Sigmoid colon (tissue), 7 donors: ENCODE measurements at places on chromosomes 4 and X. TPM values are rescaled to one million over a fixed set of nuclear protein-coding genes. Genes with fewer than 3 reads are reported as not detected.

- H3K27me3 ChIP-seq, result no peaks in the 10 kb centered on the region
- no peak for DNase-seq
- H3K4me1 ChIP-seq, result no peaks in the 10 kb centered on the region
- H3K27ac ChIP-seq, result no peak overlapping the region
These were observed 120.1 kb upstream of the MED14 start for GRCh38 chrX:40855411-40855810.

DNA sequence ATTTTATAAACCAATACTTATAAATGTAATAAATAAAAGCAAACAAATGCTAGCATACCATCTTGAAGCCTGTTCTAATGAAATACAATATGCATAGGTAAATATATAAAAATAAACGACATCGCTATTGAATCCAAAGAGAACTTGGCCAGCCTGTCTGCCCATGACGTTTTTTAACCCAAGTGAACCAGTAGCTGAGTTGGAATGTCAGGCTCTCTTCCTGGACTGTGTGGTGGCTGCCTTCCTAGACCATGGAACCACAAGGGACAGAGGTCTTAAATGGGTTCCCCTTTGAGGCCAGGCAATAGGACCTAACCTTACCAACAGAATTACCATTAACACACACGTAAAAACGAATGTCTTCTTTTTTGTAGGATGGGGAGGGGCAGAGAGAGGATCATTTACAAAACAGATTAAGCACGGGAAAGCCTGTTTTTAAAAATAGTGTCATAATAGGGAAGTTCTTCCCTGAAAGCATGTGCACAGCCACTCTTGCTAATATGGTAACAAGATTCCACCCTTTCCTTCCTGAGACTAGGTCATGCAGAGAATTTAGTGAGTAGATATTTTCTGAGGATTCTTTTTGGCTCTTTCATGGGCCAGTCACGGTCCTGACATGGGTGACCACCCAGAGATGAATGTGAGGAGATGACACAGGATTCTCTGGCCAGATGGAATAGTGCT is 69.4 kb upstream of the ACSL1 start:
- H3K27ac ChIP-seq, result no peak overlapping the region
- no peaks in the 10 kb centered on the region for H3K36me3 ChIP-seq
- H3K4me1 ChIP-seq, result no peaks in the 10 kb centered on the region
- no peaks in the 10 kb centered on the region for H3K27me3 ChIP-seq

- no peak for DNase-seq
- H3K4me1 ChIP-seq, result peaks cover 39% of the 10 kb centered on the region
- H3K27me3 ChIP-seq, result no peaks in the 10 kb centered on the region
- H3K4me3 ChIP-seq, result no peak overlapping the region
- no peaks in the 10 kb centered on the region for H3K36me3 ChIP-seq
These were observed 28.9 kb downstream of the SNX25 start for GRCh38 chr4:185238215-185238681.

GRCh38 chr4:22356987-22357596 is 158.8 kb downstream of the ADGRA3 start:
- no peak overlapping the region for H3K4me3 ChIP-seq
- DNase-seq, result no peak
- no peak overlapping the region for H3K27ac ChIP-seq
- no peaks in the 10 kb centered on the region for H3K36me3 ChIP-seq

- H3K27me3 ChIP-seq, result no peaks in the 10 kb centered on the region
- H3K36me3 ChIP-seq, result no peaks in the 10 kb centered on the region
- no peak overlapping the region for H3K27ac ChIP-seq
- H3K4me1 ChIP-seq, result no peaks in the 10 kb centered on the region
- DNase-seq, result no peak
These were observed 89.3 kb upstream of the CYLC1 start for GRCh38 chrX:83771664-83772063.

DNA sequence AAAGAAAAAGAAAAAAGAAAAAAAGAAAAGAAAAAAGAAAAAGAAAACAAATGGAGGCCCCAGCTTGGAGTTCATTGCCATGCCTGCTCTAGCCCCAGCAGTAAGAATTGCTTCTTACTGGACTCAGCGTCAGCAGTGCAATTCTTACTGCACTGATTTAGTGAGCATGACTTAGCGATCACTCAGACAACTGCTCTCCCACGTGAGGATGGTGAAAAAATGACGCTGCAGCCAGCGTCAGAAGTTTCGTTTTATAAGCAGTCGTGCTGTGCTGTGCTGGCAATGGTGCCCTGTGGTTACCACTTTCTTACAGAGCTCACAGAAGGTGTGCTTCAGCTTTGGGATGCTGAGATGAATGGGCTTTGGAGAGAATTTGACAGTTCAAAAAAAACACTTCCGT is 68.3 kb upstream of the DDX3X start:
- H3K27me3 ChIP-seq, result no peaks in the 10 kb centered on the region
- no peak overlapping the region for H3K4me3 ChIP-seq
- H3K4me1 ChIP-seq, result no peaks in the 10 kb centered on the region

DNA sequence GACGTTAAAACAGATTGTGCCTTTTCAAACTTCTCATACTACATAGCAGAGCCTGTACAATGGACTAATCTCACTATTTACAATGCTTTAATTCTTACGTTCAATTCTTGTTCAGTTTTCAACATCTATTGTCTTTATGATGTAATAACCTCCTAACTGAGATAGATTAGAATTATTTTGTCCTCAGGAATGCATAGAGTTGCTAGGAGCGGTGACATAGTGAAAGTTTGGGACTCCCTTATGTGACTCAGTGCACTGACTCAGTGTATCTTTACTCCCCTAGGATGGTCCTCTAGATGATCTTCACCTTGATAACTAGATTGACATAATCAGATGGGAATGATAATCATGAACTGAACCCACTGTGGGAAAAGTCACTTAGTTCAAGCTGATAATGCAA is 151.5 kb downstream of the VEGFC start:
- H3K4me1 ChIP-seq, result no peaks in the 10 kb centered on the region
- H3K27me3 ChIP-seq, result no peaks in the 10 kb centered on the region
- DNase-seq, result no peak
- no peaks in the 10 kb centered on the region for H3K36me3 ChIP-seq
- no peak overlapping the region for H3K4me3 ChIP-seq
- no peak overlapping the region for H3K27ac ChIP-seq

GRCh38 chr4:188117631-188118324 is 8.4 kb upstream of the TRIML2 start:
- no peaks in the 10 kb centered on the region for H3K36me3 ChIP-seq
- no peak overlapping the region for H3K4me3 ChIP-seq

GRCh38 chr4:28890949-28891775 is 1829.0 kb upstream of the PCDH7 start:
- no peak overlapping the region for H3K4me3 ChIP-seq
- H3K36me3 ChIP-seq, result no peaks in the 10 kb centered on the region
- no peaks in the 10 kb centered on the region for H3K27me3 ChIP-seq
- no peak overlapping the region for H3K27ac ChIP-seq
- no peak for DNase-seq
- no peaks in the 10 kb centered on the region for H3K4me1 ChIP-seq

DNA sequence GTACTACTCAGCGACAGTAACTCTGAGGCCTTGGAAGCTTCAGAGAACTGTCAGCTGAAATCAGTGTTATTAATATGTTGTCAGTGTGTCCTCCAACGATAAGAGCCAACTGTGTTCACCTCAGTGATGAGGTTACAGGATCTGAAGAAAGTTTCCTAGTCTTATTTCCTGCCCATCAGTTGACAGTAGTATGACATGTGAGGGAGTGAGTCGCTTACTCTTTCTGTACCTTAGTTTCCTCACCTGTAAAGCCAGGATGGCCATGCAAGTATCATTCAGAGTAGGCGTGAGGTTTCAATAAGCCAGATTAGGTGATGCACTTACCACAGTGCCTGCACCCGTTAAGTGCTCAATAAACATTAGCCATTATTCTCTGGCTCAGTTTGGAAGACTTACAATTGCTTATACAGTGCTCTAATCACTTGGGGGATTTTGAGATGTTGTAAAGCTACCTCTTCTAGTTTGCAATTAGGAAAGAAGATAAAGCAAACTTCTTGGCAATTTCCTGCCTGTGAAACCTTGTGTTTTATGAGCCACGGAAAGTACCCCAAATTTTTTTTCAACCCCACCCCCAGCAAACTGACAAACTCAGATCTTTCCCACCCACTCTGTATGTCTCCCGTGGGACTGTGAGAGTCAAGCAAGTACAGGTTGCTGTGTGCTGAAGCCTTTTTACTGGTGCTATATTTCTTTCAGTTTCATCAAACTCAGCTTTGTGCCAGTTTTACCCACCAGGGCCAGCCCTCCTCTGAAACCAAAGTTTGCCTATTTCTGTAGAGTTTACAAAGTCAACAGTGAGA is 62.2 kb downstream of the ANXA3 start:
- H3K27ac ChIP-seq, result no peak overlapping the region
- no peak overlapping the region for H3K4me3 ChIP-seq
- no peaks in the 10 kb centered on the region for H3K27me3 ChIP-seq

- H3K4me3 ChIP-seq, result no peak overlapping the region
- peaks cover 12% of the 10 kb centered on the region for H3K4me1 ChIP-seq
- H3K27ac ChIP-seq, result no peak overlapping the region
- no peaks in the 10 kb centered on the region for H3K36me3 ChIP-seq
These were observed 9.9 kb upstream of the GABRE start for GRCh38 chrX:151984328-151984727.

DNA sequence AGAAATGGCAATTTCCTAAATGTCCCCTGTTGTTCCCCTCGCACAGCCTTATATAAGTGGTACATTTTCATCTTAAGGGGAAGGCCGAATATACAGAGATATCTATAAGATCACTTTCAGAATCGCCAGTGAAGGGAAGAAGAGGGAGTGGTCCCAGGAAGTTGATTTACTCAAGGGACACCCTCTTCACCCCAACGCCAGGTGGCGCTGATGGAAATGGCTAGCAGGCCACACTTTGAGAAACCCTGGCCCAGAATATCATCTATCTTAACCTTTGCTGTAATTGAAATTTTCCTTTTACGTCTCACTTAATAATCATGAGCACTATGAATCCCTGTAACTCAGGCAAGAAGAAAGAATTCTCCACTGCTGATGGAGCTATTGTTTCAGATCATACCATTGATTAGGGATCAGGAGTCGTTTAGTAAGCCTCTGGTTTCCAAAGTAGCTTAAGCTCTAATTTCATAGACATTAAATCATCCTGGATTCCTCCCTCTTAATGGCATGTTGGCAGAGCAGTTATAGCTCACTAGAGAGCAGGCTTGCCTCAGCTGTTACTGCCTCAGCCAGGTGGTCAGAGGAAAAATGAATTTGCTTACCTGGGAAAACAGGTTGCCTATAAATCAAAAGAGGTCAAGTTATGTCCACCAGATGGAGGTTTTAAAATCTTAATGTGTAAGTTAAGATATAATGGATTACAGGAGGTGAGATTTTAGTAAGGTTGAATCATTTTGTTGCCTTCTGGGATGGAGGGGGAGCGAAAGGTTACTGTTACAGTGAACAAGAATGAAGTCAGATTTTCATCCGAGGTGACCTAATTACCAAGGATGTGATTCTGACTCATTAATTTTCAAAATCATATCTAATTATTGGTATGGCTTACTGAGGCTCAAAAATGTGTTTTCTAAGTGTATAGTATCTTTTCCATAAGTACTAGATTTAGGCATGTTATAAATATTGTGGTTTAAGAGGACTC is 941.2 kb upstream of the TENM3 start:
- no peak overlapping the region for H3K4me3 ChIP-seq
- H3K36me3 ChIP-seq, result no peaks in the 10 kb centered on the region
- H3K27ac ChIP-seq, result no peak overlapping the region
- no peak for DNase-seq
- no peaks in the 10 kb centered on the region for H3K27me3 ChIP-seq

DNA sequence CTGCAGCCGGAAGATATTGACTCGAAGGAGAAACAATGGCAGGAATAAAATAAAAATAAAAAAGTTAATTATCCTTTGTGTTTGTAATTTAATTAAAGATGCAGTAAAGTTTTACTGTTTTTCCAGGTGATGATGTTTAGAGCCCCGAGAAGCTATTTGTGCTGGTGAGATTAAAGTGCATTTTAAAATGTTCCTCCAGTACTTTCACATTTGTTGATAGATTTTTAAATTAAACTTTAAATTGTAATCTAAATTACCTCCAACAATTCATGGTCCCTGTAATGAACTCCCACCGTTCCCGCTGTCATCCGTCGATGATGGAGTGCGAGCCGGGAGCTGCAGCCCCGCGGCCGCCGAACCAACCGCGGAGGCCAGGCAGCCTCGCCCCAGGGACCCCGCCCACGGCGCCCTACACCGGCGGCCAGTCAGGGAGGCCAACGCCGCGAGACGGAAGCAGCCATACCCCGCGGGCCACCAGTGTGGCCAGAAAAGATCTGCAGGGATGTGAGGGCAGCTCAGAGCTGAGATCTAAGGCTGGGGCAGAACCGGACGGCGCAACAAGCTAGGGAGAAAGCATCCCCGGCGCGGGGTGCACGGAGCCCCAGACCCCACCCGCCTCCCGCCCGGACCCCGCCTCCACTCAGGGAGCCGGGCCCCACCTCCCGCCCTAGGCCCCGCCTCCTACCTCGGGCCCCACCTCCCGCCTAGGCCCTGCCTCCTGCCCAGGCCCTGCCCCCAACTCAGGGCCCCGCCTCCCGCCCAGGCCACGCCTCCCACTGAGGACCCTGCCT is 104.0 kb downstream of the FAM53A start:
- peaks cover 6% of the 10 kb centered on the region for H3K27me3 ChIP-seq
- DNase-seq, result peak; percentile 97
- H3K4me1 ChIP-seq, result no peaks in the 10 kb centered on the region

DNA sequence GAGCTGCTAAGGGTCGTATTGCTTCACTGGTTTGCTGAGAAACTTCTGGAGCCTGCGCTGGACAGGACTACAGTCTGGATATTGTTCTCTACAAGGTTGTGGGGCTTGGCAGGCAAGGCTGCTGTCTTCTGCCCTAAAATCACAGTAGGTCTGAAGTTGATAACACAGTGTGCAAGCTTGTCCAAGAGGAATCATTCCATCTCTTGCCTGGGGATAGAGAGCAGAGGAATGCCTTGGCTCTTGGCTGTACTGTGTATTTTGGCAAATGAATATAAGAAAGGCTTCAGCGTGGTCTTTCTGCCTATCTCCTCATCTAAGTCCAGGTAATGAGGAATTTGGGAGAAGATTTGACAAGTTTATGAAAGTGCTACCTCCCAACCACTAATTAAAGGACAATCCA is 9.4 kb upstream of the RASL11B start:
- no peak for DNase-seq
- H3K36me3 ChIP-seq, result no peaks in the 10 kb centered on the region
- H3K27me3 ChIP-seq, result no peaks in the 10 kb centered on the region
- peaks cover 17% of the 10 kb centered on the region for H3K4me1 ChIP-seq

GRCh38 chrX:11367609-11368430 is 74.6 kb downstream of the AMELX start:
- no peaks in the 10 kb centered on the region for H3K4me1 ChIP-seq
- no peak for DNase-seq
- H3K36me3 ChIP-seq, result no peaks in the 10 kb centered on the region
- no peaks in the 10 kb centered on the region for H3K27me3 ChIP-seq

Gene DDIT4L
- not detected for polyA plus RNA-seq

Gene KLHL13
- polyA plus RNA-seq, result 1.8 TPM

Gene SPP1
- polyA plus RNA-seq, result 3.0 TPM

Gene MAGEC3
- polyA plus RNA-seq, result not detected

Gene TLR10
- polyA plus RNA-seq, result under 0.01 TPM

Gene NWD2
- polyA plus RNA-seq, result 2.3 TPM

Gene SPANXD
- not detected for polyA plus RNA-seq

Gene DDX53
- polyA plus RNA-seq, result not detected

Gene FGF2
- 1.8 TPM for polyA plus RNA-seq

Gene NR0B1
- polyA plus RNA-seq, result not detected
